ENCODE measurements at places on chromosomes 2 and 18. TPM values are rescaled to one million over a fixed set of nuclear protein-coding genes. Genes with fewer than 3 reads are reported as not detected.

GRCh38 chr2:236689981-236690380, 120.4 kb downstream of the ACKR3 start:
- no peak for DNase-seq

GRCh38 chr2:106034325-106034724, 159.8 kb downstream of the UXS1 start:
- no peak for DNase-seq

- no peak for DNase-seq
Observed at GRCh38 chr2:152234277-152234676, 58.7 kb upstream of the STAM2 start.

Gene UGT1A8
- total RNA-seq, result not detected

GRCh38 chr18:67265464-67266245, 250.9 kb downstream of the DSEL start:
- DNase-seq, result no peak

DNA sequence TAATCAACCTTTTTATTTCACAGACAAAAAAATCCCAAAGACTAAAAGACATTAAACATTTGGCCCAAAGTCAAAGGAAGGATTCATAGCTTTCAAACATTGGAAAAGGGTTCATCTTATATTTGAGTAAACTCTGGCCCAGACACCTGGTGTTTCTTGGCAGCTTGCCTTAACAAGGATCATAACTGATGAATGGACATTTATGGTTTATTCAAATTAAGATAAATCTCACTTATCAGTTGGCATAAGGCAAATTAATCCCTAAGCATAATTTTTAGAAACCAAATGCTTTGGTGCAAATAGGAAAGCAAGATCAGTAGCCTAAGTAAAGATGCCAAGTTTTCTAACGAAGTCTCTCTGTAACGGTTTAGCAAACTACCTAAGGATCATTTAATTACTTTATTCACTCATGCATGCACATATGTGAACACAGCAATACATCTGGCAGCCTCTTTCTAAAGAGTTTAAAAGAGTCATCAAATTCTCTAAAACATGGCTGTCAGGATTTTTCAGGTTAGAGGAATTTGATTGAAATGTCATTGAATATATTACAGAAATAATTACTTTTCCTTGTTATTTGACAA, 323.4 kb upstream of the RBMS1 start:
- peak; percentile 31 for DNase-seq

- no peak for DNase-seq
Observed at GRCh38 chr18:23226391-23226790, 91.1 kb downstream of the CABLES1 start.

DNA sequence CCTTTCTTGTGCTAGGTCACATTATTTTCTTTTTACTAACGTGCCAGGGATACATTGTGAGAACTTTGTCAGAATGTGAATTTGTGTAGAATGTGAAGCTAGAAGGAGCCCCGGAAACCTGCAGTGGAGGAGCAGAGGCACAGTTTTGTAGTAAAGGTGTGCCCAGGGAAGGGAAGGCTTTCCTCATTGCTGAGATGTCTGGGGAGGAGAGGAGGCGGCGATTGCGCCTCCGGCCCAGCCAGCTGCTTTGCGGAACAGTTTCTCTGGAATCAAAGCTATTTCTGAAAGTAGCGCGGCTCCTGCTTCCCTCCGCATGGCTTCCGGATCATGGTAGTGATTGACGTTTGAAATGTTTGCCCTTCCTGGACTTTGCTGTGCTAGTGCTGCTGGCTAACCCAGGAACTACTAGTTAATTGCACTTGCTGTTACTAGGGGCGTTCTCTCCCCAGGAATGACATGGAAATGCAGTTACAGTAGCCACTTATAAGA, 83.1 kb upstream of the RBM44 start:
- DNase-seq, result no peak

GRCh38 chr2:146734042-146734820, 1110.6 kb upstream of the ACVR2A start:
- DNase-seq, result peak; percentile 81

DNA sequence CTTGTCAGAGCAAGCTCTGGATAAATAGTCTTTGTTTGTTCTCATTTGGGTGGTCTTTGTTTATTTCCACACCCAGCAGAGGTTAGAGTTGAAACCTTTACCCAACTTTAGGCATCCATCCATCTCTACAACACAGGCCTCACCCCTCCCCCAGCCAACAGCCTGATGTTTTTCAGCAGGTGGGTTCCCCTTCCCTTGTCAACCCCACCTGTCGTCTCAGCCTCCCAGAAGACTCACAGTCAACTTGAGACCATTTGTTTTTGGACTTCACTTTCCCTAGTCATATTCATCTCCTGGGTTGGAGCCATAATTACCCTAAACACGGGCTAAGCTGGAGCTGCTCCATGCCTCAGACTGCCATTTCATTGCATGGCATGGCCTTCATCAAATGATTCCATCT, 31.7 kb upstream of the IL36G start:
- DNase-seq, result no peak

DNA sequence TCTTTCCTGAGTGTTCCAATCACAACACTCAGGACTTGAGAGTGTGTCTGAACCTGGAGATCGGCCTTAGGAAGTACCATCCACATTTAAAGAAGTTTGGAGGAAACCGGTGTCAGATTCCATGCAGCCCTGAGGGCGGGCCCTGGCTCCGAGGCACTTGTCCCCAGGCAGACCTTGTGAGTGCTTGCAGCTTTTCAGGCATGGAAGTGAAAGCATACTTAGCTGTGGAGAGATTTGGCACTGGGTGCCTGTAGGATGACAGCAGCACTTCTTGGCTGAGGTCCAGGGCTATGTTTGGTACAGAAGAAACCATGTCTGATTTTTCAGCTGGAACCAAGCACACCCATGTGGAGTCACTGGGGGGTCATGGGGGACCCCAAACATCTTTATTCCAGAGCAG, 230.8 kb downstream of the SEPTIN10 start:
- DNase-seq, result peak; percentile 43

- DNase-seq, result no peak
Observed at GRCh38 chr2:185318271-185318724, 420.3 kb upstream of the FSIP2 start.

- DNase-seq, result no peak
Observed at GRCh38 chr18:9897129-9897528, 11.4 kb downstream of the TXNDC2 start.

DNA sequence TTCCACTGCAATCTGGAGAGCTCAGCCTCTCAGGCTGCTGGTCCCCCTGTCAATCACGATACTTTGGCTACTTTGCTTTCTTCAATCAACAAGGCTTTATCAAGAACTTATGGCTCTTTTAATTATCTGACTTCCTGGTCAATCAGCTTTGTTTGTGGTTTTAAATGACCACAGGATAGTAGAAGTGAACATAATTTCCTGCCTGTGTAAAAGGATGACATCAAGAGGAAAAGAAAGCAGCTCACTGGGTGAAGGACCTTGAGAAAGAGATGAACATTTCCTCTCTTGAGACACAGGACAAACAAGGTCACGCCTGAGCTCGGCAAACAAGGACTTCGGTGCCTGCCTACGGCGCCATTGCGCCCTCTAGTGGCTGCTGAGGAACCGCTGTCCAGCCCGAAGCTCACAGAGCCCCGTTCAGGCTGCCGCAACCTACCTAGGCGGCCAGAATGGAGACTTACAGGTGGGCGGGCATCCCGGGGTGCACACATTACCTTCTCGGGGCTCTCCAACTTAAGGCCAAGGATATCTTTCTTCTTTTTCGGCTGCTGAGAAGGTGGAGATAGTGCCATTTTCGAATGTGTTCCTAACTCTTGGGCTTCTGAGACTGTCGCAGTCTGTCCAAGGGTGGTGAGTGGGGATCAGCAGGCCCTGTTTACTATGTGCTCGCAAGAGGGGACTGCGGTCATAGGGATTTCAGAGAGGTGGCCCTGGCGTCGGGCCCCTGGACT, 54.0 kb downstream of the IL1RL2 start:
- DNase-seq, result peak; percentile 73
